ENCODE measurements at places on chromosomes 5 and 9.

GRCh38 chr9:96150324-96151227 lies 151.4 kb downstream of the HSD17B3 start:
- DNase-seq, result peak; percentile 45

GRCh38 chr9:87322840-87323635 lies 174.6 kb upstream of the DAPK1 start:
- DNase-seq, result no peak

DNA sequence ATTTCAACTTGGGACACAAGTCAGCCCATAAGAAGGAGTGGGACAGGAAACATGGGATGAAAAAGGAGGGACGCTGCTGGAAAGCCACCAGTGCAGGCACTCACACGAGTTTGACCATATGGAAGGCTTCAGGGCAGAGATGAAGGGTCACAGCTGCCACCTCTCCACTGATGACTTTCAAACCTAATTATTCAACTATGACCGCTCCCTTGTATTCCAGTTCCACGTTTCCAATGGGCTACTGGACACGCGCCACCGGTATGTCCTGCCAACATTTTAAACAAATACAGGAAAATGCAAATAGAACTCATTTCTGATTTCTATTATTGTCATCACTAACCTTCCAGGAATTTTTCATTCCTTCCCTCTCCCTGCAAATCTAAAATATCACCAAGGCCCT lies 134.7 kb downstream of the SLC1A3 start:
- DNase-seq, result no peak

DNA sequence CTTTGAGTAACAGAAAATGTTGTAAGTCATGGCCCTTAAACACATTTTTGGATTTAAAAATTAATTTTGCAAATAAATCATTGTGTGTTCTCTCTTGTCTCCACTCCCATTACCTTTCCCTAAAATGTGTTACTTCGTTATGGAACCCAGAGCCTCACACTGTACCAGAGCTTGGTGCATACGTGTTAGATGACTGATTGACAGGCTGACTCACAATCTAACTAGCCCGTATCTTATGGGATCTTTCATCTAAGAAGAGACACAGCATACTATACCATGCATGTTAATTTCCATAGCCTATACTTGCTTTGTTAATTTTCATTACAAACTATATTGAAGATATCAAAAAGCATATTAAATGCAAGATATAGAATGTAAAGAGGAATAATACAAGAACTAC lies 87.1 kb downstream of the SPRY4 start:
- DNase-seq, result no peak

DNA sequence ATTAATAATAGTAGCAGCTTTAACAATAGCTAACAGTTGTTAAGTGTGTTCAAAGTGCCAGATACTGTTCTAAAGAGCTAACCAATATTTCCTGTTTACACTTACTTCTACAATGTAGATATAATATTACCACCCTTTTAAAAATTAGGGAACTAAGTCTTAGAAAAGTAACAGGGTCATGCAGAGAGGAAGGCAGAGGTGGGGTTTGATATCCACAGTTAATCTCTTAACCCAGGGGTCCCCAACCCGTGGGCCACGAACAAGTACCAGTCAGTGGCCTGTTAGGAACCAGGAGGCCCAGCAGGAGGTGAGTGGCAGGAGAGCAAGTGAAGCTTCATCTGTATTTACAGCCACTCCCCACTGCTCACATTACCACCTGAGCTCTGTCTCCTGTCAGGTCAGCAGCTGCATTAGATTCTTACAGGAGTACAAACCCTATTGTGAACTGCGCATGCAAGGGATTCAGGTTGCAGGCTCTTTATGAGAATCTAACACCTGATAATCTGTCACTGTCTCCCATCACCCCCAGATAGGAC lies 89.1 kb downstream of the ACTL7B start:
- DNase-seq, result no peak

- no peak for DNase-seq
Measured at GRCh38 chr5:72878854-72879253, 62.4 kb downstream of the TNPO1 start.

DNA sequence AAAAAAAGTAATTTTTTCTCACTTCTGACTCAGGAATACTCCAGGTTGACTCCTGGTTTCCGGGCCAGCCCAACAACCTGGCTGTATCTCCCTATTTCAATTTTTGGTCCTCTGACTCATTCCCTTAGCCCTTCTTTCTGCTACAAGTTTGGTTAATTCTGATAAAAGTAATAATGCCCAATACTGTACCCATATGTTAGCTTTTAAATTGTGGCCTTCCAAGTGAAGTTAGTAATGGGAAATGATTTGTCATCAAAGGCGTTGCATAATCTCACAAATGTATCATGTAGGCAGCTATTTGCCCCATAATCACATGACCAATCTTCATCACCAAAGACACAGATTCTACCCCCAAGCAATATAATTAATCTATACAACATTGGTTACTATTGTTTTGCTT lies 31.1 kb upstream of the BNC2 start:
- no peak for DNase-seq

DNA sequence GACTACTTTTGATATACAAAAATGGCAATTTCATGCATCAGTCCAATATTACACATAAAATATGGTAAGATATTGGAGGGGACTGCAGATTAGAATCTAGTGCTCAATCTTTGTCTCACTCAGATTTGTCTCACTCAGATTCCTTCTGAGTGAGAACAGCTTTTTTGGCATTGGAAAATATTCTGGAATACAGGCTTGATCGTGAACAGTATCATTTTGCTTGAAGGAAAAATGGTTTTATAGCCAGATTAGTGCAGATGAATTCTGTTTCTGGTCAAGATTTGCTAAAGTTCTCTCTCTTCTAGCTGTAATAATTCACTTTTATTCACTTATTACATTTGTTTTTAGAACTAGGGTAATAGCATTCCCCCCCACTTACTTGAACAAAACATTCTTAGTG lies 51.2 kb downstream of the MAN2A1 start:
- no peak for DNase-seq

DNA sequence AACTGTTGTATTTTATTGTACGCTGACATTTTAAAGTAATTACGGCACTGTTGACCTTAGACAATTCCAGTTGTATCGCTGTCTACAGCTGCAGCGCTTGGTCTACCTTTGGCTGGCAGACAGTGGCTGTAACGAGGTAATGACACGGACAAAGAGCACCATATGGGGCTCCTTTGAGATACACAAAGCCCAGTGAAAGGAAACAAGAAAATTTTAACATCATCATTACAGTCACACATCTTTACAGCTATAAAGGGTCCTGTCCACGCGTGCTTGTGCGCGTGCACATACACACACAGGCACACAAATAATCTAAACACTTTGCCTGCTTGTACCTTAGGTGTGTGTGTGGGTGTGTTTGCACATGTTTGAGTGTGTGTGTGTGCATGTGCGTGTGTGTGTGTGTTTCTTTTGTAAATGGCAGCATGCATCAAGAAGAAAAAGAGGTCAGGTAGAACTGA lies 946.0 kb downstream of the NR2F1-AS1 start:
- DNase-seq, result no peak

- no peak for DNase-seq
Measured at GRCh38 chr9:120711841-120712538, 2.3 kb downstream of the MEGF9 start.

- DNase-seq, result no peak
Measured at GRCh38 chr5:53087621-53088121, 21.9 kb downstream of the MOCS2 start.

- no peak for DNase-seq
Measured at GRCh38 chr5:18264126-18264882, 630.0 kb downstream of the TAF11L14 start.
